ENCODE measurements at places on chromosomes 16 and 17. TPM values are rescaled to one million over a fixed set of nuclear protein-coding genes. Genes with fewer than 3 reads are reported as not detected.

DNA sequence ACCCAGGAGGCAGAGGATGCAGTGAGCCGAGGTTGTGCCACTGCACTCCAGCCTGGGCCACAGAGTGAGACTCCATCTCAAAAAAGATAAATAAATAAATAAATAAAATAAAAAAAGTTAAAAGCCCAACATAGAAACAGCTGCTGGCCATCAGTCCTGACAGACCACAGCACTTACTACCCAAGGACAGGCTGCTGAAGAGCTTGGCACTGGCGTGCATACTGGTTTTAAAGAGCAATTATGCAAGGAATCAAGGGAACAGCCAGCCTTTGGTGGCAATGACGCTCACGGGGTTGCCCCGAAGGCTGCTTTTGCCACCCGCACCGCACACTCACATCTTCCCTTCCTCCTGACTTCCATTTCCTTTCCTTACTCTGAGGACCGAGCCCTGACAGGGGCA lies 4.2 kb downstream of the PLD6 start:
- no peak for DNase-seq

GRCh38 chr17:44601539-44601938 lies 44.3 kb downstream of the FZD2 start:
- no peak for DNase-seq

DNA sequence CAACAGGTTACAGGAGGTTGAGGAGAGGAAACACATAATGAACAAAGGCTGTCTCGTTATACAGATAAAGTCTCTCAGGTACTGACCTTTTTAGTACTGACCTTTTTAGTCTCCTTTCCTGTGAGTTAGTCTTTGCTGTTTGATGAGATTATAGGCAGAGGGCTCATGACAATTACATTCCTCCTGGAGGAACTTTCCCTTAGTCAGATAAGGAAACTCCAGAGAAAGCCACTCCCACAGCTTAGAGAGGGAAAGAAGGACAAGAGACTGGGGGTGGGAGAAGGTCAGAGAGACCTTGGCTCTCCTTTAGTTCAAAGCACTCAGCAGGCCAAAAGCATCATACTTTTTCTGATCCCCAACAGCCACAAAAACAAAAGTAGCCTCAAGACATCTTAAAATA lies 15.3 kb upstream of the PSMD7 start:
- no peak for DNase-seq

DNA sequence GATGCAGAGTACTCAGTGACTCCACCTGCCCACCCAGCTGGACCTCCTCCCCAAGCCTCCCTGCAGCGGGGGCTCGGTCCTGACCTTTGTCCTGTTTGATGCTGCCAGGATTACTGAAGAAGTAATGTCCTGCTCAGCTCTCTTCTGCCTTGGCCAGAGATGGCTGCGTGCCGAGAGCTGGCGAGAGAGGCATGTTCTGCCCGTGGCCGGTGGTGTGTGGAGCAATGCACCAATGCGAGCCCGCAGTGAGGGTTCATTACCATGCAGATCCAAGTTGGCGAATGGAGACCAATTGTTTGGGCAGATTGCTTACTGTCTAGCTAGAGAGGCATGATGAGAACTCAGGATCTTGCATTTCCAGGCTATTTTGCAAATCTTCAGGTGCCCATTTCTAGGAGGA lies 248.9 kb downstream of the ENGASE start:
- DNase-seq, result no peak

DNA sequence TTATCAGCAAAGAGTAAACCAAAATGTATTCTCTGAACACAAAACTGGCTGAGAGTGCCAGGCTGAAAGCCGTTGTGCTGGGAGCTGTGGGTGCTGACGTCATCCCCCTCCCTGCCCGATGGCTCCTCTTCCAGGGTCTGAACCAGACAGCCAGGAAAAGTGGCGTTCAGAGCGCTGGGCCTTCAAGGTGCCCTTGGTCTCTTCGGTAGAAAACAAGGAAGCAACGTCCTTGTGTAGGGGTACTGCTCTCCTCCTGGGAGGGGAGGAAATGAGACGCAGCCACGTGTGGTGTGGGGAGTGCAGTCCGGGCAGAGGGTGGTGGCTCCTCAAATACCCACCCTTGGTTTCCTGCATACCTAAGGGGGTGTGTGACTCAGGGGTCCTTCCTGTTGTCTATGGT lies 394.7 kb downstream of the SEC14L1 start:
- no peak for DNase-seq

DNA sequence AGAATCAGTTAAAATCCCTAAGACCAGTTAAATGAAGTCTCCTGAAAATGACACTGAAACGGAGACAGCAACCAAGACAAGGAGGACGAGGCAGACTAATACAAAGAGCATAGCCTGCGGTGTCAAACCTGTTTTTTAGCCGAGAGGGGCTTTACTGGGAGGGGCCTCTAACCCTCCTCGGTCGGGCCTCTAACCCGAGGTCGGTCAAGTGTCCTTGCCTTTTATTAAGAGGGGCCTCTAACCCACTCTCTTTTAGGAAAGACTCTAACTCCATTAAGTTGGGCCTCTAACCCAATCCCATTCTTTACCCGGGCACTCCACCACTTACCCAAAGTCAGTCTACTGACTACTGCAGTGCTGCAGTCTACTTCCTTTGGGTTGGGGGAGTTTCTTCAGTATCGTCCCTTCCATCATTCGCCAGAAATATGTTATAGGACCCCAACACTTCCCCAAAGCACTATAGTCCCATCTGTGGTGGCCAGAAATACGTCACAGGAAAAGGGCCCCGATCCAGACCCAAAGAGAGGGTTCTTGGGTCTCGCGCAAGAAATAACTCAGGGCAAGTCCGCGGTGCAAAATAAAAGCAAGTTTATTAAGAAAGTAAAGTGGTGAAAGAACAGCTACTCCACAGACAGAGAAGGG lies 39.2 kb upstream of the ARL4D start:
- DNase-seq, result no peak

DNA sequence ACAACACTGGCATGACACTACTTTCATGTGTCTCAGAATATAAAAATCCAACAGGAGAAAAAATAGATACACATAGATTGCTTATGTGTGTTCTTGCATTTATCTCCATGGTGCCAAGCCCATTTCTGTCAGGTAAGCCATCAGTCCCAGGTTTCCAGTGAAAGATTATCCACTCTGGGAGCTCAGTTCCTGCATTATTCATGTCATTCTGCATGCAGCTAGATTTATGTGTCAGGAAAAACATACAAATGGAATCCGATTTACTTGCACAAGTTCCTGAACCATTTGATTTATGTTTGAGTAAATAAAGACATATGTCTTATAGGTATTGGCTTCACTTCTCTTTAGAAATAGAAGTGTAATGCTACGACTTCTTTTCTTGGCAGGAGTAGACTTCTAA lies 569.7 kb downstream of the KCNJ2 start:
- no peak for DNase-seq

DNA sequence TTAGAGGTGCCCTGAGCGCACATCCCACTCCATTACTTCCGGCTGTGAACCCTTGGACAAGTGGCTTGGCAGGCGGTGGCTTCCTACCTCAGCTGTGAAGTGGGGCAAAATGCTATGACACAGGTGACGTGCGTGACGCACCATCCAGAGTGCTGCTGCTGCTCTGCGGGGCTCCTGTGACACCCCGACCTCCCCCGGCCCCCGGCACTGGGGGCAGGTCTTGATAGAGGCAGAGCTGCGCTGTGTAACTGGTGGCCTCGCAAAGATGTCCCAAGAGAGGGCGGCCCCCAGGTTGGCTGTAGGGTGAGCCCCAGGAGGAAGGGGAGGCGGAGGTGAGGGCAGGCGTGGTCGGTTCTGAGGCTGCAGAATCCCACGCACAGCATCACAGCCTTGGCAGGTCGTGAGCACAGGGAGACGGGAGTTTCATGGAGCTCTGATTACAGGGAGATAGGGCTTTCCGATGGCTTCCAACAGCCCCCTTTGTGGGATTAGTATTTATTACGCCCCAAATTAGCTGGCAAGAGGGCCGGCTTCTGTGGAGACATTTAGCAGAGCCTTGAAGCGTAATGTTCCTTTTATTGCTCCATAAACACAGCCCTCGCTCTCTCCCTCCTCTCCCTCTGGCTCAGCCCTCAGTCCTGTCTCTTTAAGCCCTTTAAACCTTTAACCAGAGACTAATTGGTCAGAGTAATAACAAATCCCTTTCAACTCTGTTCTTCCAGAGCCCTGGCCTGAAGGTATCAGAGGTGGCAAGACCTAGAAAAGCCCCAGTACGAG lies 328.1 kb downstream of the C16orf95 start:
- DNase-seq, result peak; percentile 22

- no peak for DNase-seq
Measured at GRCh38 chr16:65099607-65100006, 22.3 kb downstream of the CDH11 start.

- DNase-seq, result no peak
Measured at GRCh38 chr17:45263477-45263860, 1.6 kb upstream of the SPATA32 start.

- no peak for DNase-seq
Measured at GRCh38 chr16:88074041-88074440, 122.8 kb downstream of the BANP start.

DNA sequence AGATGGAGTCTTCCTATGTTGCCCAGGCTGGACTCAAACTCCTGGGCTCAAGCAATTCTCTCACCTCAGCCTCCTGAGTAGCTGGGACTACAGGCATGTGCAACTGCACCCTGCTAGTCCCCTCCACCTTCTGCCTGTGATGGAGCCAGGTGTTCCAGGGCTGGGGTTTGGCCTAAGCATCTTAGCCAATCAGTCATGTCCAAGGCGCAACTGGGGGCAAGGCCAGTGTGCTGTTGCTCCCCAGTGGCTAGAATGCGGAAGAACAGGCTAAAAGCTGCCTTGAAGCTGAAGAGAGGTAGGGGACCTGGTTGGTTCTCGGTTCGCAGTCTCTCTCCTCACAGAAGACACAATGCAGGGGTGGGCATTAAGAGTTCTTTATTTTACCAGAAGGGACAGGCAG lies 18.6 kb downstream of the FLOT2 start:
- DNase-seq, result peak; percentile 57

- DNase-seq, result no peak
Measured at GRCh38 chr17:69357701-69358100, 30.8 kb upstream of the ABCA5 start.

- no peak for DNase-seq
Measured at GRCh38 chr17:17385491-17385890, 82.3 kb downstream of the NT5M start.

- no peak for DNase-seq
Measured at GRCh38 chr17:80831491-80831890, 160.2 kb upstream of the CHMP6 start.

DNA sequence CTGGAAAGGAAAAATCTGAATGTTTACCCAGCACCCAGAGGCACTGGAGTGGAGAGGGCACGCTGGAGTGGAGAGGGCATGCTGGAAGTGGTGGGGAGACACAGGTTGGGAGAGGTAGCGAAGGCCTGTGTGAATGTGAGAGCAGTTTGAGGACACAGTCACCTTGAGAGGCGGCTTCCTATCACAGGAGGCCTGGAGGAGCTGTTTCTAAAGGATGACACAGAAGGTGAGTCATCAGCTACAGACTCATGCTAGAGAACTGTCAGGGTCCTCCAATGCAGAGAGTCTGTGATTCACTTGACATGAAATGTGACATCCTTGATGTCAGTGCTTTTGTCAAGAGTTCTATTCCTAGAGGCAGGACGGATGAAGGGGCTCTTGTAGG lies 13.8 kb downstream of the CTRL start:
- DNase-seq, result peak; percentile 41

GRCh38 chr17:73803964-73804435 lies 159.8 kb upstream of the SDK2 start:
- DNase-seq, result no peak

DNA sequence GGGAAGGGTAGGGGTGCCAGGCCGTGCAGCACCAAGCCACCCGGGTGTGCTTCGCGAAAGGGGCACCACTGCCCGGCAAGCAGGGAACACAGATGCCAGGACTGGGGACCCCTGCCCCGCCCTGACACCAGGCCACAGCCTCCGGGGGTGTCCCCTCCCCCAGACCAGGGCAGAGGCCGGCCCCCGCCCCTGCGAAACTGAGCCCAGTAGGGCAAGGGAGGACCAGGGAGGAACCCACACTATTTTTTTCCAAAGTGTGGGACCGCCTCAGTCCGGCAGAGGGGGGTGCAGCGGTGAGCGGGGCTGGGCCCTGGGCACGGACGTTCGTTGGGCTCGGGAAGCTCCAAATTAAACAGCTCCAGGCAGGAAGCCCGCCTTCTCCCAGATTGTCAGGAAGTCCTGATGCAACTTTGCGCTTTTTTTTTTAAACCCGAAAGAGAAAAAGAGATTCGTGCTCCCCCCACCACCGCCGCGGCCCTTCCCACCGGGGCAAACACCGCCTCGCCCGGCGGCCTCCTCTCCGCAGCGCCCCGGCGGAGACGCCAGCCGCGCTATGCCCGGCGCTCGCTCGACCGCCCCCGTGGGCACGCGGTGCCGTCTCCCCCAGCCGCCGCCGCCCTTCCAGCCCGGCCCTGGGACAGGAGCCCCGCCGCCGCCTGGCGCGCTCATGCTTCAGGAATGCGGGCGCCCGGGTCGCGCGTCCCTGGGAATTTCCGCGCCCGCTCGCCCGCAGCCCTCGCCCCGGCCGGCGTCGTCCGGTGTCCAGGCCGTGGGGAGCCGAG lies 755 bp downstream of the PIEZO1 start:
- DNase-seq, result peak; percentile 57

- DNase-seq, result no peak
Measured at GRCh38 chr17:2724784-2725164, 13.2 kb upstream of the CLUH start.

GRCh38 chr16:71896764-71897368 lies 1.5 kb downstream of the IST1 start:
- DNase-seq, result no peak

ALOX15B gene
- not detected for total RNA-seq

TMEM132E gene
- total RNA-seq, result 0.07 TPM

ARHGDIG gene
- total RNA-seq, result not detected

PROCA1 gene
- 7.4 TPM for total RNA-seq

METRNL gene
- total RNA-seq, result 32.4 TPM

CDH16 gene
- 33.9 TPM for total RNA-seq

QPRT gene
- total RNA-seq, result 101 TPM

GLTPD2 gene
- not detected for total RNA-seq

VAC14 gene
- total RNA-seq, result 56.6 TPM

ABCC3 gene
- total RNA-seq, result 69.9 TPM

STX1B gene
- total RNA-seq, result not detected

Data from Caki2 (cell line).